ENCODE measurements at places on chromosomes 2 and 18.

DNA sequence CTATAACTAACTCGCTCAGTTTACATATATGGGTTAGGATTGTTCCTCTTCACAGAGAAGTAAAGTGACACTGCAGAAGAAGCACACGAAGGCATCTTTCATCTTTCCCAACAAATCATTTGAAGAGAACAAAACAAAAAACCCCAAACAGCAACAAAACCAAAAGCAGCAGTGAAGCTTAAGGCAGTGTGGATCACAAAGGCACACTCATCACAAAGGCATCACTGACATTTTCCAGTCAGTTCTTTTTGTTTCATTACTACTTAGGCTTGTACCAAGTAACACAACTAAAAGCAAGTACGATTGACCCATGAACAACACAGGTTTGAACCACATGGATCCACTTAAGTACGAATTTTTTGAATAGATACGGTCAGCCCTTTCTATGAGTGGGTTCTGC lies 75.7 kb downstream of the RNF152 start:
- no peak for DNase-seq

- DNase-seq: no peak
Measured at GRCh38 chr2:105394951-105395611, 3.8 kb downstream of the FHL2 start.

- no peak for DNase-seq
Measured at GRCh38 chr2:32427672-32428610, 71.1 kb downstream of the BIRC6 start.

- DNase-seq: no peak
Measured at GRCh38 chr2:120641366-120641771, 94.3 kb upstream of the GLI2 start.

DNA sequence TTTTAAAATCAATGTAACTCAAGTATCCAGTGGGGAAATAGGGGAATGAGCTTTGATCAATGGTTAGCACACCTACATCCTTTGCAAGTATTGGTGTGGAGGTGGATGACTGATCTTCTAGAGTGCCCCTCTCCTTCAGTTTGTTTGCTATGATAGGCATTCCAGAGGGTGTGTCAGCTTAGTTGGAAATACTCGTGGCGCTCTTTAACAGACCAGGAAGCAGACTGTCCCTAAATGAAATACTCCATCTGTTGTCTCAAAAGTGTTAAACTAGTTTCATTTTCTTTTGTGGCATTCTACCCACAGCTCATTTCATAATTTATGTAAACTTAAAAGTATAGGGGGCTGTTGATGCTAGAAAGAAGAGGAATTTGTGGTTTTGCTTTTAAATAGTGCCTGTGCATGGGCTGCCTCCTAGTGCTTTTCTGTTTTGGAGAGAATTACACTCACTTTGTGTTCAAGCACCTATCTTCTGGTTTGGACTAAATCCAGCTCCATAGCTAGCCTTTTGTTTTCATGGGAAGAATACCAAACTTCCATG lies 66.2 kb downstream of the STAT1 start:
- peak; percentile 63 for DNase-seq

GRCh38 chr2:112004253-112004645 lies 50.8 kb upstream of the TMEM87B start:
- DNase-seq: no peak

DNA sequence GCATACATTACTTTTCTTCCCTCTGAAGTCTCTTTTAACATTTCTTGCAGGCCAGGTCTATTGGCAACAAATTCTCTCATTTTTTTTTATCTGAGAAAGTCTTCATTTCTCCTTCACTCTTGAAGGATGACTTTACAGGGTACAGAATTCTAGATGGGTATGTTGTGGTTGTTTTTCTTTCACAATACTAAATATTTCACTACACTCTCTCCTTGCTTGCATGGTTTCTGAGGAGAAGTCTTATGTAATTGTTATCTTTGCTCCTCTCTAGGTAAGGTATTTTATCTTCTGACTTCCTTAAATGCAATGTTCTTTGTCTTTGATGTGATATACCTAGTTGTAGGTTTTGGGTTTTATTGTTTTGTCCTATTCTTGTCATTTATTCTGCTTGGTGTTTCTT lies 371.1 kb downstream of the FIGN start:
- DNase-seq: no peak

GRCh38 chr2:204794624-204795023 lies 249.3 kb downstream of the PARD3B start:
- DNase-seq: no peak

DNA sequence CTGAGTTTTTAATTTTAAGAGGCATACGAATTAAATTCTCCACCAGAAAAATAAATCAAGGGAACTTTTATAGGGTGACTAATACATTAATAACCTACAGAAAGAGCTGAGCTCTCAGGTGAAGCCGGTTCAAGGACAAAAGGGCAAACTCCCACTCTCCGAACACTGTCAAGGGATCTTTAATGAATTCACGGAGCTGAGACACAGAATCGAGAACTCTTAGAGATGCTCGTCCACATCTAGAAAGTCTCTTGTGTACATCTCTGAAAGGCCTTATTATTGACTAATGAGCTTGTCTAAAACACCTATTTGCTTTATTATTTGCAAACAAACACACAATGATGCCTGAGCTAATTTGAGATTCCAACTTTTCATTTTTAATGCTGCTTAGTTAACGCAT lies 33.3 kb upstream of the PIK3C3 start:
- no peak for DNase-seq

- DNase-seq: no peak
Measured at GRCh38 chr2:69692424-69692823, 48.9 kb upstream of the AAK1 start.

GRCh38 chr18:56660655-56661054 lies 9.5 kb downstream of the WDR7 start:
- DNase-seq: no peak

GRCh38 chr18:23134780-23135549 lies at the start of gene CABLES1:
Gene CABLES1 (plus strand): TSS chr18:23135485. CDS start chr18:23135763, 278 bp downstream.
- peak; percentile 15 for DNase-seq

DNA sequence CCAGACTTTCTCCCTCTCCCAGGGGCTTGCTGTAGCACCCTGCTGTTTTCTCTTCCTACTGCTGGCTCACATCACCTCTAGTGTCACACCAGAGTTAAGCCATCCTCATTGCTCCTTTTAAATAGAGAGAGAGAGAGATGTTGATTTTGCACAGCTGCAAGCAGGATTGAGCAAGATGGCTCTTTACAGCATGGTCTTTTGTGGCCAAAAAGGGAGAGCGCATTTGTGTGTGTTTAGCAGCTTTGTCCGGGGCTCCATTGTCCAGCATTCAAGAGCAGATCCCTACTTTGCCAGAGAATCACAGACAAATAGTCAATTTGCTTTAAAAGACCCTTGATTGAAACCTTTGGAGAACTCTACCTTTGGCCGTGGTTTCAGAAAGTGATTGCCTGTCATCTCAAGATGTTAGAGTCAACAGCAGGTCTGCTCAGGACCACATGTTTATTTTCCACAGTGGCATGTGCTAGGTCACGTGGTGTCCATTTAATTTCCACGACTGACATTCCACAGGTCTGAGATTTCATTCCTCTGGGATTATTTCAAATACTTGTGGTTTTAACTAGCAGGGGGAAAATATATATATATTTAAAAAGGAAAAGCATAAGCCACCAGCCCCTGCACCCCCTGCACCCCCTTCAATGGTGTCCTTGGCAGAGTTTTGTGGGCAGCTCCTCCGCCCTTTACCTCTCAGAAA lies 359.9 kb upstream of the SLC14A2 start:
- DNase-seq: no peak

GRCh38 chr2:214856137-214856536 lies 46.7 kb upstream of the BARD1 start:
- no peak for DNase-seq

GRCh38 chr18:13502585-13502984 lies 223.8 kb downstream of the FAM210A start:
- no peak for DNase-seq

DNA sequence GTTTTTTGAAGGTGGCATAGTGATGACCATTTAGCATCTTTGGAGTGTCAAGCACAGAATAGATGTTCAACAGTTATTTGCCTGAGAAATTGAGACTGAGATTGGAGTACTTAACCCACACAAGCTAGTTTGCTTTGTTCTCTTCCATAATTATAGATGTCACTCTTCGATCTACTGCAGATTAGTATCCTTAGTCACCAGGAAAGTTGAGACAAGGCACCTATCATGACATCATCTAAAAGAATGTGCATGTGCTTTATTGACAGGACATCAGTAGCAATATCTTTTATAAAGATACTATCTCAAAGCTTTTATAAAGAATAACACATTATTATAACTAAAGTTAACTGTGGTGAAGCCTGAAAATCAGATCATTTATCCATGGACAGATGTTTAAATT lies 6.4 kb downstream of the VRK2 start:
- no peak for DNase-seq

DNA sequence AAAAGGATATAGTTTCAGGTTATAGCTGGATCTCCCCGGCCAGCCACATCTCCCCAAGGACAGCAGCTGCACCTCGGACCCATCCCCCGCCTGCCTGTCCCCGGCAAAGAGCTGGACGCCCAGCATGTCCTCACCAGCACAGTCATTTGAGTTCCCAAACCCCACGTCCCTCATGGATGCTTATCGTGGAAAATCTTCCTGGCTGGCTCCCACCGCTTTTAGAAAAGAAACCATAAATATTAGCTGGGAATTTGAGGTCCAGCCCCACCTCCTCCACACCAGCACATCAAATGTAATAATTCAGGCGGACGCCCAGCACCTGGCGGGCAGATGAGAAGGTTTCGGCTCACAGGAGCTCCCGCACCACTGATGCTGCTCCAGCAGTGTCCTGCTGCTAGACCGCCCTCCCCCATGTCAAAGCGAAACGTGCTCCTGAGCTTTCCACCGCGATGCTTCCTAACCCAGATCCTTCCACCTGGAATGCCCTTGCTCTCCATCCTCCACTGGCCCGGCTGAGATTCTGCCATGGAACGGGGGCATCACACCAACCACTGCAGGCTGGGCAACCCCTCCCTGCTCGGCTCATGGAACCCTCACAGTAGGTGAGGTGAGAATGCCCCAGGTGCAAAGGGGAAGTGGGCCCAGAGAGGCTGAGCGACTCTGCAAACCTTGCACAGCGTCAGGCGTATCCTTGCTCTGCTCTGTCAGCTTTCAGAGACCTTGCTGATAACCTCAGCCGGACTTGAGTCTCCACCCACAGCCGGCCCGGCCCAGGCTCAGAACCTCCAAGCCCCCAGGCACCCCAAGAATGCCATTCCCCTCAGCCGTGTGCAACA lies 71.5 kb upstream of the GPC1 start:
- DNase-seq: no peak

Data from CD4-positive, alpha-beta T cell (primary cell).